ENCODE measurements at places on chromosomes 5 and 9.

GRCh38 chr9:68457803-68458202, 82.9 kb downstream of the TMEM252 start:
- no peak for DNase-seq

- no peak for DNase-seq
Observed at GRCh38 chr5:127055880-127056653, 17.2 kb downstream of the C5orf63 start.

DNA sequence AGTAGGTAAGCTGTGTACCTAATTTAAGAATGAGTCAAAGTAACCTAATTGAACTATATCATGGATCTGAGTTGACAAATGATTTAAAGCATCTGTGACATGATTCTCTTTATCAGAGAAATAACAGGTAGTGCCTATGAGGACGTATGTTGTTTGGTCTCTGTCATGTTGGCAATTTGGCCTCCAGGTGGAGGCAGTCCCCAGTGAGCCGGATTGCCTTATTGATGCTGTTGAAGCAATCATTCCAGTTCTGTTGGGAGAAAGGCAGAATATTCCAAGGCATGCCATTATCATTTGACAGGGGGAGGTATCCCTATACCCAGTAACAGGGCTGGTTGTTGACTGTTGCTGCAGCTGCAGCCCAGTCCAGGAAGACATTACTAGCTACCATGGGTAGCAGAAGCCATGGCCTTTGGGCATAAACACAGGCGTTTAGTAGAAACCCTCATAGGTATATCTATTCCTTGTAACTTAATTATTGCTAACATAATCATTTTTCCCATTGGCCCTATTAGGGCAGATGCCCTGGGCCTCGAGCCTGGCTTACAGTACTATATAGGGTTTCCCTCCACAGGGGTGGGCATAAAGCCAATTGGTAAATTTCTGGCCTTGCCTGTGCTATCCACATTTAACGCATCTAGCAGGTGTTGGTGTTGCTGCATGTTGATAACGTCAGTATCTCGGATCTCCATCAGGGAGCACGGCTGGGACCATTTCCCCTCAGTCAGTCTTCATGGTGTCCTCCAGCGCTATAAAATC, 12.2 kb upstream of the SLC22A4 start:
- no peak for DNase-seq

DNA sequence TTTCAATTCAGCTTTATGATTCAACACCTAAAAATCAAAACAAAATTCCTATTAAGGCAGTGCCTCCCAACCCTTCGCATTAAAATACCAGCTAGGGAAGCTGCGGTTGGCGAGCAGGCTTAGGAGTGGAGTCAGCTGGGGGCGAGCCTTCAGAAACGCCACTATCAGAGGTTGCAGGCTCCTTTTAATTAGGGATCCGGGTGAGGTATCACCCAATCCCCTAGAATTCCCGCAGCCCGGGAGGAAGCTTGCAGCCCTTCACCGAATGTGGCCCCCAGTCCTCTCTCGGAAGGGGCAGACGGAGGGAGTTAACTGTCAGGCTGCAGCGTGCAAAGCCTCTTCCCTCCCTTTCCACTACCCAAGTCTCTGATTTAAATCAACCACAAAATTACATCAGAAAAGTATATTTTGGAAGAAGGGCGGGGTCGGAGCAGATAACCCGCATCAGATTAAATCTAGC, 1.7 kb downstream of the STC2 start:
- no peak for DNase-seq

DNA sequence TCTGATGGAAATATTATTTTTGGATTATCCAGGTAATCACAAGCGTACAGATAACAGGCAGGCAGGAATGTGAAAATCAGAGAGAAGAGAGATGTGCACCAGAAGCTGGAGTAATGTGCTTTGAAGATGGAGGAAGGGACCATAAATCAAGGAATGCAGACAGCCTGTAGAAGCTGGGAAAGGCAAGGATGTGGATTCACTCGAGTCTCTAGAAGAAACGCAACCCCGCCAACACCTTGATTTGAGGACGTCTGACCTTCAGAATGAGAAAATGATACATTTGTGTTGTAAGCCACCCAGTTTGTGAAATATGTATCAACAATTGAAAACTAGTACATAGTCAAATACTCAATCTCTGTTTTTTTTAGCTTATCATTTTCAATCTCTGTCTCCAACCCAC, 207.6 kb upstream of the MPDZ start:
- no peak for DNase-seq

DNA sequence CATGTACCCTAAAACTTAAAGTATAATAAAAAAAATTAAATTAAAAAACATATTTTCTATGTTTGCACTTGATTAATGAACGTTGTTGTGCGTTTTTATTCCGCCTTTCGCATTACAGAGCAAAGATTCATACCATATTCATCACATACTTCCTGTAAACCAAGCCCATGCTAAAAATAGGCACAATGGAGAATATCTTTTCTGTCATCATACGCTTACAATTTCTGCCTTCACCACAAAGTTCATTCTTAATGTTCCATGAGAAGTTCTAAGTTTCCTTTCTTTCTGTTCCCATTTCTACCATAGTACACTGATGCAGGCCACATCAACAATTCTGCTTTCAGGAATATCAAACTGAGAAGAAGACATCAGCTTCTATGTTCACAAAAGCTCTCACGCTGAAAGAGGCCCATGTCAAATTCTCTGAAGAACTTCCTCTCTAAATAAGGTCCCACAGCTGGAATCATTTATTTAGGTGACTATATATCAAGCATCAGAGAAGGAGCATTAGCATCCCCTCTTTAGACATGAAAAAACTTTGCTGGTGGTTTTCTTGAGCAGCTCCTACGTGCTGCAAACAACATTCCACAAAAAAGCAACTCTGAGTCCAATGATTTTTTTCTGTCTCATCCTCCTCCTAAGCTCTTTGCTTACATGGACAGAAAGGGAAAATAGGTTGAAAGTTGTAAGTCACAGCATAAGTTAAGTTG, 456.4 kb downstream of the CDH10 start:
- DNase-seq = no peak

DNA sequence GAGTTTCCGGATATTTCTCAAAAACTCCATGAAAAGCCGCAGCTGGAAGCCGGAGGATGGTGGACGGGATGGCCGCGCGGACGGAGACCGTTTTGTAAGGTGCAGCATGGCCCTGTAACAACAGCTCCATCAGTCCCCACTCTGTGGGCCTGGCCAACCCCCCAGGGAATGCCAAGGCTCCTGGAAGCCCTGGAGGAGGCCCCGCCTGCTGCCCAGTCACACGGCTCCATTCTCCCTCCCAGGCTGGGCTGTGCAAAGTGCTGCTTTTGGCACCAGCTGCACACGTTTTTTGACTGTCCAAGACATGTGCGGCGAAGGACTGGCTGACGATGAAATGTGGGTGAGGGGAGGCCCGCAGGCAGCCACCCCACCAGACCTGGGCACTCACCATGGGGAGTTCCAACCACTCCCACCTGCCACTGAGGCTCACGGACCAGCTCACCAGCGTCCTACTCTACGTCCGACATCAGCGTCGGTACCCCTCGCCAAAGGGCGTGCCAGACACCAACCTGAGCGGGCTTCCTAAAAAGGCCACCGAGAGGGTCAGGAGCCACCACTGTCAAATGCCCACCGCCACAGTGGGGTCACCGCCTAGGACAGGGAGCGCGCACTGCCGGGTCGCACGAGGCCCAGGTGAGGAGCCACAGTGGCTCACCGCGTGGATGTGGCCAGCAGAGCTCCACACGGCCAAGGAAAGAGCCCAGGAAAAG, 27.3 kb downstream of the PNPLA7 start:
- no peak for DNase-seq

GRCh38 chr5:66869347-66869746, 273.2 kb downstream of the MAST4 start:
- DNase-seq = no peak

DNA sequence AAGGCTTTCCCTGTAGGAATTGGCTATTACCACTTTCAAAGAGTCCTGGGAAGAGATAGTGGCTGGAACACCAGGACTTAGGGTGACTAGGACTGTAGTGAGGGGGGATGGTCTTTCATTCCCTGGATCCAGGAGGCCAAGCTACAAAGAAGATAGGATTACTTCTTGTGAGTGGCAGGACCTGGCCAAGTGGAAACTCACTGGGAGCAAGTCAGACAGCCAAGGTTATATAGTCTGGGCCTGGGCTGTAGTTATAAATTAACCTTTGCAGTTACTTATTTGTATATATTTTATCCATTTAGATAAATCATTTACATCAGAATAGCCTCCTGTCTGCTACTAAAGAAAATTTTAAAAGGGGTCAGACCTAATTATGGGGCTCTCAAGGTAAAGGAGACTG, 124.3 kb downstream of the TLR4 start:
- DNase-seq = no peak

DNA sequence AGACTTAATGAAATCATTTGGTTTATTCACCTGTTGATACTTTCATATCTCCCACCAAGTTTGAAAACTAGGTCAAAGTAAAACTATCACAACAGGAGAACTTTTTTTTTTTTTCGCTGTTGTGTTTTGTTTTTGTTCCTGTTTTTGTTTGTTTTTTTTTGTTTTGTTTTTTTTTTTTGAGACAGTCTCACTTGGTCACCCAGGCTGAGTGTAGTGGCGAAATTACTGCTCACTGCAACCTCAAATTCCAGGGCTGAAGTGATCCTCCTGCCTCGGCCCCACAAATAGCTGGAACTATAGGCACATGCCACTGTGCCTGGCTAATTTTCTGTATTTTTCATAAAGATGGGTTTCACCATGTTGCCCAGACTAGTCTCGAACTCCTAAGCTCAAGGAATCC, 49.3 kb downstream of the MLLT3 start:
- DNase-seq = no peak

GRCh38 chr9:127987103-127987614, 6.4 kb upstream of the EEIG1 start:
- no peak for DNase-seq

- DNase-seq = no peak
Observed at GRCh38 chr5:95838001-95838520, 15.5 kb upstream of the GLRX start.

GRCh38 chr5:142342128-142342981, 17.5 kb upstream of the SPRY4 start:
- DNase-seq = no peak

DNA sequence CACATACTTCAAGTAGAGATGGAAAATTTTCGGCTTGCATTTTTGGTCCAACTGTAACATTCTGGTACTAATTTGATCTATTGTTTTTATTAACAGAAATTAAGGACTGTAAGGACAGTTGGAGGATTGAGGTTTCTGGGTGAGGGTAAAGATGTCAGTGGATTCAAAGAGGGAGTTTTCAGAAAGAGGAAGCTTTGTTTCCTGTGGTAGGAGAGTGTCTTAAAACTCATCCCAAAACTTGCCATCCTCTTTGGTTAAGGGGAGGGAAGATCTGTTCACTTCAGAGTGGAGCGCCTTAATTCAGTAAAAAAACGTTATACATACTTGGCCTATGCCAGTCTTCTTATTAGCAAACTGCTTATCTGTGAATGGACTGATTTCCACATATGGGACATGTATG, 13.8 kb downstream of the CNTRL start:
- DNase-seq = no peak

DNA sequence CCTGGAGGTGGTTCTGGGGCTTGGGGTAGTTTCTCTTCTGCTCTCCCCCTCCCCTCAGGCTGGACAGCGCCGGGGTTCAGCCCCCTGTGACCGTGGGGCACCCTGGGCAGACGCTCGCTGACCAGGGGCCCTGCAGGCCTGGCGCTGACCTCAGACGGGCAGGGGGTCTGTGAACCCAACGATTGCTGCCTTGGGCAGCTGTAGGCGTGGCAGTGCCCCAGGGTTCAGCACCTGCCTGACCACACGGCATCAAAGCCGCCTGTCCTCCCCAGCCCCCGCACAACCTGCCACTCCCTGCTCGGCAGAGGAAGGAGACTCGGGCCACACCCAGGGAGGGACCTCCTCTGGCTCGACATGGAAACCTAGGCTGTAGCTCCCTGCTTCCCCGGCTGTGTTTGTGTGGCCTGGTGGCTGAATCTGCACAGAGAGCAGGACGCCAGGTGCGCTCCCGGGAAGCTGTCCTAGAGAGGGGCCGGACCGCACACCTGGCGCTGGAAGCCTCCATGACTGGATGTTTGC, 12.2 kb downstream of the LCN12 start:
- no peak for DNase-seq

DNA sequence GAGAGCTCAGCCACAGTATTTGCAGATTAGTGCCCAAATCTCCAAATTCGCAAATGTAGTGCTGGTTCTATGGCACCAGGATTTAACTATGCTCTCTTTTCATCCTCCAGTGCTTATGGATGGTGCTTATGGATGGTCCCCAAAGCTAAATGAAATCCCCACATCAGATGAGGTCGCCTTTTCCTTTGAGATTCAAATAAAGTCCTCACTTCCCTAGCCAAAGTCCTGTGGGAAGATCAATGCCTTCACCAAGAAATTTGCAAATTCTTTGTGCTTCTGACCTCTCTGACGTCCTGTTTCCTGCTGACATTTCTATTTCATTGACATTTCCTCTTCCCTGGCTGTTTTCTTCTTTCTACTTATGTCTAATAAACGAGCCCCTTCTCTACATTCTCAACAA, 1077.0 kb upstream of the C9orf72 start:
- DNase-seq = no peak

DNA sequence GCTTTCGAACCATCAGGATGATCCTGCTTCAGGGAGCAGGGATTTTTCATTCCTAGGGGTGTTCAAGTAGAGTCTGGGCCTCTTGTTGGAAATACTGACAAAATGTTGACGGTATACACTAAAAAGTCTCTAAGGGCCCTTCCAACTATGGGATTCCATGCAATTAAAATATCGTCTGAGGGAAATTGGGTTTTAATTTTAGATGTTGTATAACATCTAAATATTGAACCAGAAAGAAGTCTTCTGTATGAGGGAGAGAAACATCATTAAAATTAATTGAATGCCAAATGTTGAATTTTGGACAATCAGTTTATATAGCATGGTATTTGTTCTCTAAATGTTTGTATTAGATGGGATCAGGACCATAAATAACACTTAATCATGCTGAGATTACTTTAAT, 25.7 kb upstream of the DAB2 start:
- DNase-seq = no peak

- DNase-seq = no peak
Observed at GRCh38 chr9:14277244-14277643, 36.7 kb downstream of the NFIB start.

GRCh38 chr9:29339387-29339786, 1766.1 kb upstream of the C9orf72 start:
- no peak for DNase-seq

- DNase-seq = no peak
Observed at GRCh38 chr5:154237946-154238345, 47.4 kb downstream of the GALNT10 start.

- no peak for DNase-seq
Observed at GRCh38 chr5:98564836-98565235, 208.6 kb upstream of the RGMB start.

DNA sequence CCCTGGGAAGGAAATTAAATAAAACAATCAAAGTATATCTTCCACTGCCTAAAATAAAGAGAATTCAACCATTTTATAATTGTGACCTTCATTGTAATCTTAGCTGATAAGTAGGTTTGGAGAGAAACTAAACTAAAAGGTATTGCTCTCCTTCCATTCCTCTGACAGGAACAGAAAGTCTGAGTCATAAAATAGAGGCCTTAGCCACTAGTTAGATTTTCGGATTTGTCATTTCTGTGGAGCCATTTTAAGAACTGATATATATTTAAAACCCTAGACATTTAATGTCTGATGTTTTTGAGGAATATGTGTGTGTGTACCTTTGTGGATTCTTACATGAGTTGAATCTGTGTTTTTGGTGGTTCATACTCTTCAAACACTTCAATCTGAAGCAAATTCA, 11.8 kb upstream of the TMC1 start:
- no peak for DNase-seq

GRCh38 chr5:134171972-134172371, 4.8 kb downstream of the SKP1 start:
- no peak for DNase-seq

GRCh38 chr5:131224387-131225201, 39.3 kb upstream of the CDC42SE2 start:
- DNase-seq = no peak
